ENCODE measurements at places on chromosomes 4 and X.

GRCh38 chr4:182143086-182143821 is 99.9 kb upstream of the TENM3 start:
- peak; percentile 21 for DNase-seq

DNA sequence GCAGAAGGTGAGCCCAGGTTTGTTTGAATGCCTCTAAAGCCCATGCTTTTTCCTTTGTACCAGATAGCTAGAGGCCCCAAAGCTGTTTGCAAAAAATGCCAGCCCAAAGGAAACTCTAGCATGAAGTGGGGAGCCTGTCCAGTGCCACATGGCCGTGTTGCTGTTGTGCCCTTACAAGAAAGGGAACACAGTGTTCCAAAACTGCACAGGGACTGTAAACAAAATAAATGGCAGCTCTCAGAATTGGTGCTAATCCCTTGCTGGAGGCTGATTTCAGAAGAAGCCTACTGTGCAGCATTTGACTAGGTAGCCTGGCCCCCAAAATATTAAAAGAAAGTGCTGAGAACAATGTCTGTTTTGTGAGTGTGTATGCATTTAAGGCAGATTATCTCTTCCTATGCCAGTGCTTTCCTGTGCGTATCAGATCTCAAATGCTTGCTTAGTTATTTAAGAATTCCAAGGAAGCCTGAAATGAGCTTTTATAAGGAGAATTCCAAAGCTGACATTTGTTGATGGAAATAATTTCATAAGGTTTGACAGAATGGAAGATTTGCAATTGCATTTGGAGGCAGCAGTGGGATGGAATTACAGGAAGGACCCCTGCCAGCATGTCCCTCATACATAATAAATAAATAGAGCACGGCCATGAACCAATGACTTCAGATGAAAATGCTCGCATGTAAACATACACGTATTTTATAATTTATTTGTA is 115.7 kb downstream of the IRF2 start:
- DNase-seq: no peak

- DNase-seq: no peak
Measured at GRCh38 chrX:9935436-9935835, 31.7 kb upstream of the CLDN34 start.

DNA sequence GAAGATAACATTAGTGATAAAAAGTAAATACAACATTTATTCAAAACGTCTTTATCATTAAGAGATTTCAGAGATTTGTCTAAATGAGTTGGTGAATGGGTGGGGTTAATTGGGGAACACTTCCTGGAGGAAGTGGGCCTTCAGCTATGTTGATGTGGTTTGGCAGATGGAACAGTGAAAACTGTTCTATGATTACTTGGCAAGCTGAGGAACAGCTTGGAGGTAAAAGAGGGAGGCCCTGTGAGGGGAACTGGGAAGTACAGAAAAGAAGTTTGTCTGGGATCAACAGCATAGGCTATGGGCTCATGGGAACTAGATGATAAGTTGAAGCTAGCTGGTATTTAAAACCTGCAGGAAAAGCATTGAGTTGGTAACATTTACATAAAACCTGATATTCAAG is 26.0 kb downstream of the OCRL start:
- DNase-seq: no peak

GRCh38 chr4:163651761-163652160 is 157.3 kb downstream of the TMA16 start:
- no peak for DNase-seq

DNA sequence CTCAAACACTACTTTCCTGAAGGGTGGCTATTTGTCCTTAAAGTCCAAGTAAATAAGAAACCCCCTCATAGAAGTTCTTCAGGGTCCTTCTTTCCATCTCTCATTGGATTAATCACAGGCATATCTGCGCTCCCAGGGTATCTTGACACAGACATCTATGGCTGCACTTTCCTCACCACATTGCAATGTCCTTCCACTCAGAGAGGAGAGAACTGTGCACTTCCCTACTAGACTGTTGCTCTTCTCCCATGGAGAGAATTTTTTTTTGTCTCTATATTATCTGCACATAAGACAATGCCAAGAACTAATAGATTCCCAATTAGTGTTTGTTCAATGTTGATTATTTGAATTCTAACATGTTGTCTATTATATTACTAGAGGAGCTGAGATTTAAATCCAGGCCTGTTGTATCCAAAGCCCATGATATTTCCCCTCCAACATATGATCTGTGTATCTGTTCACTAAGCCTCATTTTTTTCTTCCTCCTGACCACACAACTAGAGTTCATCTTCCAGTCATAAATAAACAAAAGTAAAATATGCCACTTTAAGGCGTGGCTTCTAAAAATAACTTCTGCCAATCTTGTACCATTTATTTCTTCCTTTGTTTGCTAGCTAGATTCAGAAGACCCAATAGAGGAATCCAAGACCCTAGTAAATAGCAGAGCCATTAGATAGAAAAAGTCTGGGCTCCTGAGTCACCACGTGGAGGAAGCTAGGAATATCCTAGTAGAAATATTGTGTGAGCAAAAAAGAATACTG is 61.5 kb upstream of the FAM241A start:
- DNase-seq: no peak

DNA sequence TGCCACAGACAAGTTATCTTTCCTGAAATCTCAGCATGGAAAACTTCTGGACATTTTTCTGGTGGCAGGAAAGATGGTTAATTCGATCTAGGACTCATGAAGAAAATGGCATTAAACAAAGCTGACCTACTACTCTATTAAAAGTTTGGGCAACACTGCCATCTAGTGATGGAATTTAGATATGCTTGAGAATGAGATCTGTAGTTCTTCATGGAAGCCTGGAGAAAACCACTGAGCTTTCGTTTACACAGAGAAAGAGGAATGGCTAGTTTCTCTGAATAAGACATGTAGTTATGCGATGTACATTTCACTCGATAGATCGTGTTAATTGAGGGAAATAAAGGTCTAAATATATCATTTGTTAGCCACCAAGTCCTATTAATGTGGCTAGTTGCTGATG is 51.7 kb upstream of the CHRDL1 start:
- DNase-seq: peak; percentile 29
